ENCODE measurements at places on chromosomes 11 and 22. TPM values are rescaled to one million over a fixed set of nuclear protein-coding genes. Genes with fewer than 3 reads are reported as not detected.
A peak's percentile ranks its signal among the peaks of the same experiment; 100 is the strongest.

DNA sequence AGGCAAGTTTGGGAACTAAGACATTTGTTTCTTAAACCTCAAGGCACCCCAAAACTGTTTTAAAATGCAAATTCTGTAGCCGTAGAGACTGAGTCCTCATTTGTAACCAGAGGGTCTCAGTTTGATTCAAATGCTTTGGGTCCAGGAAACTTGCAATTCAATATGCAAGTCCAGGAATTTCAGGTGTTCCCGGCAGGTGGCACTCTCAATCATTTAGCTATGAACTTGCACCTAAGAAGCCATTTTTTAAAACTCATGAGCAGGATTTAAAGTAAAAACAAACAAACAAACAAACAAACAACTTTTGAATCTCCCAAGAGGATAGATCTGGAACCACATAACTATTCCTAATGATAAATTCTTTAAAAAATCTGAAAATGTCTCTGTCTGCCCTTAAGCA lies 8.7 kb upstream of the ABTB2 start:
- DNase-seq: no peak

- no peak for DNase-seq
Measured at GRCh38 chr11:46492532-46492931, 101.0 kb upstream of the CHRM4 start.

GRCh38 chr11:102111787-102112508 lies 1.7 kb downstream of the YAP1 start:
- peak; percentile 92 for DNase-seq

The HOATZ gene
- total RNA-seq: not detected

All from osteoblast (primary cell).